ENCODE measurements at places on chromosomes 16 and 17.
A peak's percentile ranks its signal among the peaks of the same experiment; 100 is the strongest.

GRCh38 chr17:82370471-82371332 is 863 bp upstream of the UTS2R start:
- DNase-seq: no peak

GRCh38 chr17:31411707-31412285 is 20.3 kb downstream of the RAB11FIP4 start:
- DNase-seq: no peak

- no peak for DNase-seq
Observed at GRCh38 chr16:82083710-82084353, 48.8 kb downstream of the HSD17B2 start.

DNA sequence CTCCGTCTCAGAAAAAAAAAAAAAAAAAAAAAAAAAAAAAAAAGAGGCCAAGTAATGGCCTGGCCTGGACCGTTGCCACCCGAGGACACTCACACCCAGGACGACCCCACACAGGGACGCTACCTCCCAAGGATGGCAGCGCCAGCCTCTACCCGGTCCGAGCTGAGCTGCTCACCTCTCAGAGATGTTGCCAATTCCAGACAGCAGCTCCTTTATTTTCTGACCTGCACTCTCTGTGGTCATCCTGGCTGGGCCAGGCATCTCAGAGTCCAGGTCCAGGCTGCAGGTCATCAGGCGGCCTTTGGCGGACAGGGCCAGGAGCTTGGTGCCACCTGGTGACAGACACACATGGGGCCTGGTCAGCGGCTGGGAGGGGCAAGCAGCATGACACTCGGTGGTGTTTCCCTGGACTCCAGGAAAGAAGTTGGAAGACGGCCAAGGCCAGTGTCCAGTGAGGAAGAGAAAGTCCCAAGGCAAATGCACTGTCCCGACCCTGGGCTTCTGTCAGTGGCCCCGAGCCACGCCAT is 3.1 kb downstream of the FAAP100 start:
- DNase-seq: no peak

DNA sequence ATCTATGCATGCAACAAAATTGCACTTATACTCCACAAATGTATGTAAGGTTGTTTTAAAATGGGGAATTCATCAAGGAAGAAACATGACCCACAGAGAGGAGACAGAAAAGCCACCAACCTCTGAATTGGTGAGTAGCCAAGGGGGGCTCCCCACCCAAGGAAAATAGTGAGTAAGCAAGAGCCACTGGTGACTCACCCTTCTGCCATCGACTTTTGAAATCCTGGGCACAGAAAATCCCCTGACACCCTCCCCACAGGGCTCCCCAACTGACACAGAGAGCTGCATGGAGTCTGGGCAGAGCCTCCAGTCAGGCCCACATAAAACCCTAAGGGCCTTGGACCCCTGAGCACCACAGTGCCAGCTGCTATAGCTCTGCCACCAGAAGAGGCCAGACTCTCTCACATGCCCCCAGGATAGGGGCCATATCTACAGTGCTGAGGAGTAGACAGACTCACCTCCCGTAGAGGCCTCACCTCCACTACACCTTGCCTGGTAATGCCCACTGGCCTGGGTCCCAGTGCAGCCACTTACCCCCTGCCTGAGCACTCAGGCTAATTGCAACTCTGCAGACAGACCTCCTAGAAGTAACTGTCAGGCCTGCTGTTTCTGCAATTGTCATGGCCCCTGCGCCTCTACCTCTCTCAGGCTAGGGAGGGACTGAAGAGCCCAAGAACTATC is 244.7 kb upstream of the WSB1 start:
- no peak for DNase-seq

GRCh38 chr16:22727285-22728166 is 86.4 kb upstream of the HS3ST2 start:
- DNase-seq: peak; percentile 13

DNA sequence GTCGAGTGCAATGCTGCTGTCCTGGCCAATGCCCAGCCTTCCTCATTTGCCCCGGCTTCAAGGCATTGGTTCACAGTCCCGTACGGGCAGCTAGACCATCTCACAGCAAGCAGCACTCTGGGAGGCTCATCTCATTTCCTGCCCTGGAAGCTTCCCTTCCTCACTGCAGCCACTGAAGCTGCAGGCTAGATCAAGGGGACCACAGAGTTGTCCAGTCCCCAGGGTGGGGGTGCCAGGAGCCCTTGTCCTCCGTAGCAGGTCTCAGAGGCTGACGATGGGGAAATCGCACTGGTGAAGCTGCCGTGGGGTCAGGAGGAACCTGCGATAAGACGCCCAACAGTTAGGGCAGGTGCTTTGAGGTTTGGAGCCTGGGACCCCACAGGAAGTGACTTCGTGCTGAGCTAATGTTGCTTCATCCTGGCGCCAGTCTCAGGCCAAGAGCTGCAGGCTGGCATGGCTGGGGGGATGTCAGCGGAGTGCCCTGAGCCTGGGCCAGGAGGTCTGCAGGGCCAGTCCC is at the start of gene SPNS3:
SPNS3 (plus strand) TSS at position 426 of the 517 bp plus-strand sequence; CDS start at position 454, 28 bp downstream.
- no peak for DNase-seq

- DNase-seq: no peak
Observed at GRCh38 chr17:40319651-40320540, 10.9 kb downstream of the RARA start.

Measured in NCI-H2081 (cell line).